Stimulated activated CD8-positive, alpha-beta memory T cell treated with anti-CD3 and anti-CD28 coated beads, Interleukin-7, amount 100 ng/mL, for 1 hour (primary cell): ENCODE measurements at places on chromosomes 6 and 20.

- no peak for DNase-seq
Observed at GRCh38 chr6:34958734-34959133, 69.7 kb downstream of the ANKS1A start.

GRCh38 chr6:74166849-74167248, 470.8 kb downstream of the CD109 start:
- DNase-seq: no peak

- no peak for DNase-seq
Observed at GRCh38 chr6:170074907-170075306, 216.0 kb downstream of the DLL1 start.

GRCh38 chr20:45059022-45059728, 41.8 kb downstream of the KCNS1 start:
- no peak for DNase-seq

DNA sequence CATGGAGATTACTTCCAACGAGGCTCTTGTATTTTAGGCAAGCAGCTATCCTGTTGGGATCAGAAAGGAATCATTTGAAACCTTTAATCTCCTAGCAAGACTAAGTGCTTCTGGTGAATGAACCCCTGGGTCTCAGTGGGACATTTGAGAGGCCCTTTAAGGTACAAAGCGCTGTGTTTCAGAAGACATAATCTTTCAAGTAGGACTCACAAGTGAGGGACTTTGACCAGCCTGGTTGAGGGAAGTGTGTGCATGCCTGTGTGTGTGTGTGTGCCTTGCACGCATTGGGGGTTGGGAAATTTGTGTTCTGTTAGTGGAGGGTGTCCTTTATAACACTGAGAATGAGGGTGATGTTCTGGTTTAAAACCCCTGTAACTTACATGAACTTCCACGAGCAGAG, 64.4 kb upstream of the KCNG1 start:
- DNase-seq: no peak

- DNase-seq: peak; percentile 98
Observed at GRCh38 chr6:34696739-34697543, at the start of gene ILRUN. Gene ILRUN, minus strand, starts transcription at chr6:34696767. Its CDS starts 164 bp downstream, at chr6:34696603.

DNA sequence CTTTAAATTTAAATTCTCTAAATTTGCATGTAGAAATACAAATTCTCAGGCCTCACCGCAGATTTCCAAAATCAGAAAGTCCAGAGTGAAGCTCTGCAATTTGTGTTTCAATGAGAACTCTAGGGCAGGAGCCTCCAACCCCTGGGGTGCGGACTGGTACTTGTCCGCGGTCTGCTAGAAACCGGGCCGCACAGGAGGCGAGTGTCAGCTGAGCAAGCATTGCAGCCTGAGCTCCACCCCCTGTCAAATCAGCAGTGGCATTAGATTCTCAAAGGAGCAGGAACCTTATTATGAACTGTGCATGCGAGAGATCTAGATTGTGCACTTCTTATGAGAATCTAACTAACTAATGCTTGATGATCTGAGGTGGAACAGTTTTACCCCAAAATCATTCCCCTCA, 203.0 kb upstream of the PCSK2 start:
- DNase-seq: no peak

DNA sequence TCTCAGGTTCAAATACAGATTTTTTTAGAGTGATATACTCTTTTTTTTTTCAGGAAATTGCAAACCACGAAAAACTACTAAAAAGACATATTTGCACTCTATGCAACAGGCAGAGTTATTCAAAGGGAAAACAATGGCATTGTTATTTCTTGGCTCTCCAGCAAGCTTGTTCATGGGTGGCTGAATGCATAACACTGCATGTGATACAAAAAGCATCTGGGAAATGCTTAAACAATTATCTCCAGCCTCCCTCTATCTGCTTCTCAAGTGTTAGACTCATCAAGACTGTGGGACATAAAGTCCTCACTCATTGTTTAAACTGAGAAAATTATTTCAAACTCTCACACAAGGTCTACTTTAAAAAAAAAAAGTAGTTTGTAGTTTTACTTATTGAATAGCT, 7.3 kb upstream of the COL12A1 start:
- no peak for DNase-seq

GRCh38 chr20:53262365-53262764, 290.2 kb downstream of the TSHZ2 start:
- no peak for DNase-seq
